ENCODE measurements at places on chromosomes 16 and 17.

- H3K27ac ChIP-seq: no peak overlapping the region
- H3K4me1 ChIP-seq: peaks cover 10% of the 10 kb centered on the region
- H3K4me3 ChIP-seq: no peak overlapping the region
- DNase-seq: peak; percentile 28
Observed at GRCh38 chr16:89697161-89697615, 4.3 kb downstream of the SPATA2L start.

- H3K36me3 ChIP-seq: no peaks in the 10 kb centered on the region
- no peaks in the 10 kb centered on the region for H3K4me1 ChIP-seq
- no peak for DNase-seq
- no peak overlapping the region for H3K4me3 ChIP-seq
- no peaks in the 10 kb centered on the region for H3K27me3 ChIP-seq
Observed at GRCh38 chr17:17531156-17531555, 35.0 kb upstream of the RASD1 start.

DNA sequence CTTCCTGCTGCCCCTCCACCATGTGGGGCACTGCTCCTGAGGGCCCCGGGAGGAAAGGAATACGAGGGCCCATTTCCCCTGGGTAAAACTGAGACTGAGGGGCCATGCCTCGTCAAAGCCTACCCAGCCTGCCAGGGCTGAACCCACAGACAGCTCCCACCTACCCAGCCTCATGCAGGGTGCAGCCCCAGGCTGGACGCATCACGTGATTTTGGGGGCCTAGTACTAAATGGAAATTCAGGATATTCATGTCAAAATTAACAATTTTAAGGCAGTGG, 3.4 kb upstream of the OSGIN1 start:
- H3K4me1 ChIP-seq: peaks cover 12% of the 10 kb centered on the region
- H3K4me3 ChIP-seq: no peak overlapping the region
- no peaks in the 10 kb centered on the region for H3K27me3 ChIP-seq
- H3K36me3 ChIP-seq: no peaks in the 10 kb centered on the region
- no peak for DNase-seq
- H3K27ac ChIP-seq: no peak overlapping the region

GRCh38 chr16:2039274-2040031, 8.2 kb downstream of the NTHL1 start:
- no peak overlapping the region for H3K4me3 ChIP-seq
- no peaks in the 10 kb centered on the region for H3K27me3 ChIP-seq
- peaks cover 67% of the 10 kb centered on the region for H3K4me1 ChIP-seq
- peak; percentile 95 for DNase-seq
- H3K36me3 ChIP-seq: no peaks in the 10 kb centered on the region

- peak overlapping the region; percentile 97 for H3K27ac ChIP-seq
- H3K4me3 ChIP-seq: peak overlapping the region; percentile 36
- H3K36me3 ChIP-seq: no peaks in the 10 kb centered on the region
- H3K27me3 ChIP-seq: peaks cover 92% of the 10 kb centered on the region
Observed at GRCh38 chr16:51155820-51156806, 5.0 kb upstream of the SALL1 start.

Measured in hepatocyte (in vitro differentiated cells).